ENCODE measurements at places on chromosomes 11 and 22. TPM values are rescaled to one million over a fixed set of nuclear protein-coding genes. Genes with fewer than 3 reads are reported as not detected.

ARFGAP2 gene
- 138 TPM for total RNA-seq

DENND6B gene
- 1.3 TPM for total RNA-seq

FAM181B gene
- total RNA-seq = 0.08 TPM

GLB1L2 gene
- total RNA-seq = 0.39 TPM

PDXP gene
- 9.0 TPM for total RNA-seq

NCAM1 gene
- total RNA-seq = 50.3 TPM

LMNTD2 gene
- 0.27 TPM for total RNA-seq

C11orf16 gene
- not detected for total RNA-seq

MS4A6A gene
- 14.7 TPM for total RNA-seq

CABP7 gene
- total RNA-seq = not detected

A4GALT gene
- 21.5 TPM for total RNA-seq

ABTB2 gene
- total RNA-seq = 18.5 TPM

PLEKHB1 gene
- total RNA-seq = 13.7 TPM

JRKL gene
- total RNA-seq = 5.4 TPM

OR4D5 gene
- total RNA-seq = not detected

DLG2 gene
- total RNA-seq = 3.8 TPM

SMC1B gene
- total RNA-seq = not detected

ZDHHC24 gene
- total RNA-seq = 3.9 TPM

OR8G1 gene
- not detected for total RNA-seq

NLRP14 gene
- not detected for total RNA-seq

CALCA gene
- 3.9 TPM for total RNA-seq

UPK3A gene
- 2.5 TPM for total RNA-seq

EMID1 gene
- 1.1 TPM for total RNA-seq

ENTHD1 gene
- not detected for total RNA-seq

GAL gene
- not detected for total RNA-seq

All from psoas muscle (tissue), 8 donors.